ENCODE measurements at places on chromosomes 13 and 19.

- no peak for DNase-seq
Observed at GRCh38 chr13:77386880-77387606, 60.1 kb upstream of the MYCBP2 start.

GRCh38 chr13:66716538-66716937 is 513.6 kb downstream of the PCDH9 start:
- no peak for DNase-seq

- no peak for DNase-seq
Observed at GRCh38 chr13:75013818-75014217, 468.2 kb downstream of the TBC1D4 start.

DNA sequence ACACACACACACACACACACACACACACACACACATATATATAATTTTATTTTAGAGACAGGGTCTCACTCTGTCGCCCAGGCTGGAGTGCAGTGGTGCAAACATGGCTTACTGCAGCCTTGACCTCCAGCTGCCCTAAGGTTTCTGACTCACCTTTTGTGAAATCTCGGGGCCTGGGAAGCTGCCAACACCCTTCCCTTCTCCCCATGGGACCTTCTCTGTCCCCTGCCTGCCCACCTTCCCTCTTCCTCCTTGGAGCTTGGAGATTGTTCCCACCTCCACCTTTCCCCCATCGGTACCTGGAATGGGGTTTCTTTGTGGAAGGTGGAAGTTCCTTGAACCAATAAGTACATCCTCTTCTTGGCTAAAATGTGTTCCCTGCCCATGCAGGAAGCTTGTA is 6.3 kb downstream of the ARRDC5 start:
- DNase-seq: no peak

GRCh38 chr19:36488846-36489117 is 579 bp downstream of the ZNF566 start:
- DNase-seq: no peak

DNA sequence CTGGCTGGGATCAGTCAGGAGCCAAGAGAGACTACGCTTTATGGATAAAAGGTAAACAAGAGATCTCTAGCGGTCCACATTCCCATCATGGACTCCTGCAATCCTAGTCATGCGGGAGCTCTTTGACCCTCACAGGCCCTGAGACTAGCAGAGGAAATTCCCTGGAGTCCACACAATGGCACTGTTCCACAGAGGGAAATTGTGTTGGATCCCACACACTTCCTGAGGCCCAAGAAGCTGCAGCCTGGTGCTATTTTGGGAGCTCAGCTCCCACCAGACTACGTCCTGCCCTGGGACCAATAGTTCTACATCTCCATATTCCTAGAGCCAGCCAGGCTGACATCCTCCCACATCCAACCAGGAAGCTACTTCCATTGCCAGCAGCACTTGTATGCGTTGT is 2358.4 kb downstream of the PCDH9 start:
- no peak for DNase-seq

- DNase-seq: no peak
Observed at GRCh38 chr19:45761714-45762113, 7.3 kb downstream of the SIX5 start.

- DNase-seq: peak; percentile 84
Observed at GRCh38 chr19:55646889-55647731, 902 bp upstream of the CCDC106 start.

- DNase-seq: no peak
Observed at GRCh38 chr13:37753776-37754175, 115.8 kb downstream of the TRPC4 start.

DNA sequence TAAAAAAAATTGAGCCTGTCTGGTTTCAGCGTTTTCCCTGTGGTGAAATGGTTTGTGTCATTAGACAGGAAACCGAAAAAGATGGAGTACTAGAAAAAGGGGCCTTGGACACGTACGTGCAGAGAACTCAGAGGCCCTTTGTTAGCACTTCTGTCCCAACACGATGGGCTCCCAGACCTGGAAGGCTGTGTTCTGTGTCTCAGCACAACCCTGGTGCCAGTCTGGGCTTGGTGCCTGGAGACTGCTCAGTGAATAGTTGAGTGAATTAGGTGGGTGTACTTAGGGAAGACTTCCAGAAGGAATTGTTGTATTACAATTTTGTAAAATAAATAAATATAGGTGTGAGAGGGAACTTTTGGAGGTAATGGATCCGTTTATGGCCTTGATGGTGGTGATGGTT is 8.7 kb downstream of the ZNF71 start:
- no peak for DNase-seq

DNA sequence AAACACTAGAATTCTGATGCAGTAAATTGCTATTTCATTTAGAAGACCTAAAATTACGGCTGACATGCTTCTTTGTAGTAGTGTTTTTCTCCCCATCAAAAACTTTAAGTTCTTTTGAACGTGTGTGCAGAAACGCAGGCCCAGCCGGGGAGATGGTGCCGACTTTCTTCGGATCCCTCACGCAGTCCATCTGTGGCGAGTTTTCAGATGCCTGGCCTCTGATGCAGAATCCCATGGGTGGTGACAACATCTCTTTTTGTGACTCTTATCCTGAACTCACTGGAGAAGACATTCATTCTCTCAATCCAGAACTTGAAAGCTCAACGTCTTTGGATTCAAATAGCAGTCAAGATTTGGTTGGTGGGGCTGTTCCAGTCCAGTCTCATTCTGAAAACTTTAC is 98.3 kb downstream of the TNFRSF19 start:
- DNase-seq: no peak

- DNase-seq: no peak
Observed at GRCh38 chr19:10379880-10380312, 476 bp downstream of the TYK2 start.
